ENCODE measurements at places on chromosomes 16 and 17.

GRCh38 chr17:6108987-6109386, 38.8 kb downstream of the WSCD1 start:
- no peak for DNase-seq

DNA sequence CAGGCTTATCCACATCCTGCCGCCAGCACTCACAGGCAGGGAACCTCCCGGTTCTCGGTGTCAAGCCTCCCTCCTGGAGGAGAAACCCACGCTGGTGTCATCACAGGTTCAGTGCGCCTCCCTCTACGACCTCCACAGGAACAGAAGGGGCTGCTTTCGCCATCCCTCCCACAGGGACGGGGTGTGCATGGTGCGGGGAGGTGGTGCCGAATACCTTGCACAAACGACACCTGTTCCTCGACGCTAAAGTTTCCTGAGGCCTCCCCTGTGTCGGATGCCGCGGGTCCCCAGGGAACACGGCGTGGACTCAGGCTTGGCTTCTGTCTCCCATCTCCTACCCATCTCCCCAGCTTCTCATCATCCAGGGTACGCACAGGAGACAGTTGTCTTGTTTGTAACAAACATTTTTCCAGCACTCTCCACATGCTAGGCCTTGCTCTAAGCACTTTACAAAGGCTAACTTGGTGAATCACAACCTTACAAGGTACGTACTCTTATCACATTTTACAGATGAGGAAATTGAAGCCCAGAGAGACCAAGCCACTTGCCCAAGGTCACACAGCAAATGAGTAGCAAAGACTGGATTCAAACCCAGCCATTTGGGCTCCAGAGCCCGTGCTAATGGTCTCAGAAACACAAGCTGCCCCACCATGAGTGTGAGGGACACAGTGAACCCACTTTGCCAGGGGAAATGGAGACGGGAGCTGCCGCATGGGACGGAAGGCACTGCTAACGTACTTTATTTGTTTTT, 271.6 kb downstream of the C16orf95 start:
- no peak for DNase-seq

DNA sequence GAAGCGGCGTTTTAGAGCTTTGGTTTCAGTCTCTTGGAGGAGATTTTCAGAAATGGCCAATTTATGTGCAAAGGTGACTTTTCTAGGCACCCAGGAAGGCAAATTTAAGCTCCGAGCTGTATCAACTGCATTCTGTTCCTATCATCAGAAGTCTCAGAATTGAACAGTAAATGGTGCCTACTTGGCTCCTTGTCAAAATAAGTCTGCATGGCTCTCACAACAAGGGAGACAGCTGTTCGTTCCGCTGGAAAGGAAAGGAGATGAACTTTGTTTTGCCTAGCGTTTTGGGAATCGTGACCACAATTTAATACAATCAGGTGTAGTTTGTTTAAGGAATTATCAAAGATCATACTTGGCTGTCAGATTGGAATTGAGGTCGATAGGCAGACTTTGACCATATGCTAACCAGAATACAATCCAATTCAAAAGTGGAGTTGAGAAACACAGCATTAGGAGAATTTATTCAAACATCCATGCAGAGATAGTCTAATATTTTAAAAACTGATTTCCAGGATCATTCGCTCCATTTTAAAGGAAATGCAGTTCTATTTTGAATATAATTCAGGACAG, 139.4 kb downstream of the CPPED1 start:
- no peak for DNase-seq

- DNase-seq, result peak; percentile 8
Measured at GRCh38 chr16:83744441-83744981, 63.3 kb upstream of the HSBP1 start.

DNA sequence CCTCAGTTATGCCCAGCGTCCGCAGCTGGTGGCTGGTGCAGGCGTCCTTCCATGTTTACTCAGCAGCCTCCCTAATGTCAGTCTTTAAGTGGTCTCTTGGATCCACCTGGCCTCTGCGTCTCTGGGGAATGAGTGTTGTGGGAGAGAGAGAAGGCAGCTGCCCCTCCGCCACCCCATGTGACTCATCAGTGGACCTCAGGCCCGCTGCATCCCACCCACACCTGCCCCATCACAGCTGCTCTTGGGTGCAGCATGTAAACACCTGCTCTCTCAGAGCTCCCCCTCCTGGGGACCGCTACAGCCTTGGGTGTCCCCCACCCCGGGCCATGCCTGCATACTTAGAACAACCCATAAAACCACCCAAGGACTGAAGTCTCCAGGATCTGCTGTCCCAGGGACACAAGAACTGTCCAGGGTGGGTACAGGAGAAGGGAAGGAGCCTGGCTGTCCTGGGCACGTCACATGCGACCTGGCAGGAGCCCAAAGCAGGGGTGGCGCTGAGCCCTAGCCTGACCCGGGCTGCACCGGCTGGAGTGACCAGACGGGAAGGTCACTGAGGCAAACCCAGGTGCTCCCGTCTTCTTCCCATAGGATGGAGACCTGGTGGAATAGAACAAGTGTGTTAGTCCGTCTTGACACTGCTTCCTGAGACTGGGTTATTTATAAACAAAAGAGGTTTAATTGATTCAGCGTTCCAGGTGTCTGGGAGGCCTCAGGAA, 4.2 kb downstream of the C16orf90 start:
- DNase-seq, result peak; percentile 68
